Activated T-helper 9 cell treated with anti-CD3 and anti-CD28 coated beads, Interleukin-2, amount 50 U/mL, for 16 hours (primary cell): ENCODE measurements at places on chromosomes 4 and X.

GRCh38 chr4:26871611-26872010 lies 11.0 kb downstream of the STIM2 start:
- DNase-seq: no peak

DNA sequence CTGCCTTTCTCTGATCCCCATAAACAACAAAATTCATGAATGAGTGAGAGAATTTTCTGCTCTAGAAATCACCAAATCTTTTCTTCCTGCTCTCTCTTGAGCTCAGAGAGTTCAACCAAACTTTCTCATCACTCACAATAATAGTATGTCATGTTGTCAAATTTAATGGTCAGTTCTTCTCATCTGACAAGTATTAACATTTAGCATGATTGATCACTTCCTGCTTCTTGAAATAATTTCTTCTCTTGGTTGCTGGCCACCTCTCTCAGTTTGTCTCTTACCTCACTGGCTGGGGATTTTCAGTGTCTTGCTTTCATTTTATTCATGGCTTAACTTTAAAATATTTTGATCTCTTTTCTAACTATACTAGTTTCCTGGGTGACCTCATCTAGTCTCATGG lies 25.5 kb upstream of the FGF5 start:
- DNase-seq: no peak

- no peak for DNase-seq
Observed at GRCh38 chrX:120147537-120147936, 10.9 kb upstream of the RHOXF2 start.

- no peak for DNase-seq
Observed at GRCh38 chrX:15014281-15014680, 141.1 kb downstream of the MOSPD2 start.

GRCh38 chrX:47190445-47191269 lies 3.0 kb upstream of the UBA1 start:
- peak; percentile 74 for DNase-seq

DNA sequence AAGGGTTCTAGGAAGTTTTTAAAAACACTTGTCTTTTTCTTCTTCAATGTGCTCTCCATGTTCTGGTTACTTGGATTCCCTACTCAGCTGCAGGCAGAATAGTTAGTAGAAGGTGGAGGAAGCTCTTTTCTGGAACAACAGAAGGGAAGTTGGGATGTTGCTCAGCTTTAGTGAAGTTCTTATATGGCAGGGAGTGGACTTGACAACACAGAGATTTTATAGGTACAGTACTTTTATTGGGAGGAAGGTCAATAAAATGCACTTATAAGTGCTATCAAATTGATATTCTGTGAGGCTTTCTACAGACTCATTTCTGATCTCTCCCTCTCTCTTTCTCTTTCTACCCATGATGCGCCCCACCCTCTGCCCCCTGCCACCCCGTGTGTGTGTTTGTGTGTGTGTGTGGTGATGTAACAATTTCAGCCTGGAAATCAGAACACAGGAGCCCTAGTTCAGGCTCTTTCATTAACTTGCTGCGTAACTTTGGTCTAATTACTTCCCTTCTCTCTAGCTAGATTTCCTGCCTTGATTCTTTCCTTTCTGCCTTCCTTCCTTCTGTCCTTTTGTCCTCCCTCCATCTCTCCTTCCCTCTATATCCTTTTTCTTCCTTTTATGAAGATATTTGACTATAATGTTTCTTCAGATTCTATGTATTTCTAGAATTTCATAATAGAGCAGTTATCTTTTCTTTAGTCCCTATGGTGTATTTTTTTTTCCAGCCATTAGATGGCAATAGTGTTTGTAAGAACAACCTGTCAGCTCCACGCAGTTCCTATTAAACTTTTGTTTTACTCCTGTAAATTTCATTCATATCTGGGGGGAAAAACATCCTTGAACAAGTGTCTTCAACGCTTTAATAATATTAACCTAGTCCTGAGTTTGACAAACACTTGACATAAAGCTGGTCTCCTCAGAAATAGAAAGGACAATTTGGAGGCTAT lies 37.1 kb downstream of the HEPH start:
- no peak for DNase-seq

DNA sequence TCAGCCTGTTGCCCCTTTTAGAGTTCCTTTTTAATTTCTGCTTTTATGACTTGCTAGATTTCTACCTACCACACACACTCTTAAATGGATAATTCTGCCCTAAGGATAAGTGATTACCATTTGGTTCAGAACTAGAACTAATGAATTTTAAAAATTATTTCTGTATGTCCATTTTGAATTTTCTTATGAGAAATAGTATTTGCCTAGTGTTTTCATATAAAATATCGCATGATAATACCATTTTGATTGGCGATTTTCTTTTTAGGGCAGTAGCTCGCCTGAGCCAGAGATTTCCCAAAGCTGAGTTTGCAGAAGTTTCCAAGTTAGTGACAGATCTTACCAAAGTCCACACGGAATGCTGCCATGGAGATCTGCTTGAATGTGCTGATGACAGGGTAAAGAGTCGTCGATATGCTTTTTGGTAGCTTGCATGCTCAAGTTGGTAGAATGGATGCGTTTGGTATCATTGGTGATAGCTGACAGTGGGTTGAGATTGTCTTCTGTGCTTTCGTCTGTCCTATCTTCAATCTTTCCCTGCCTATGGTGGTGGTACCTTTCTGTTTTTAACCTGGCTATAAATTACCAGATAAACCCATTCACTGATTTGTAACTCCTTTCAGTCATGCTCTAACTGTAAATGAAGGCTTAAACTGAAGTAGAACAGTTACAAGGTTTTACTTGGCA lies 7.8 kb downstream of the ALB start:
- no peak for DNase-seq

DNA sequence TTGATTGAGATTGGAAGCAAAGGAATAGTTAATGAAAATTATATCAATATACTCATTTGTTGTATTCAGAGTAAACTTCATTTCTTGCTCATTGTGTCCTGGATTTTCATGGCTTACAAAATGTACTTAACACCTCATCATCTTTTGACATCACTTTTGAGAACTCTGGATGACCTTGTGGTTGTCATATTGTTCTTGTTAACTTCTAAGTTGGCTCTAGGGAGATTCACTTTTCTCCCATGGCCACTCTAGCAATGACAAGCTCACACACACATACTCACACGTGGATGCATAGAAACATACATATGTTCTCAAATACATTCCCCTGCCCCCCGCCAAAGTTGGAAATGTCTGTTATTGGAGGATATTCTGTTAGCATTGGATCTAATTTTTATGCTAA lies 15.3 kb downstream of the PHEX start:
- no peak for DNase-seq

GRCh38 chr4:23068287-23068686 lies 375.6 kb downstream of the GBA3 start:
- DNase-seq: no peak
